Activated T-helper 1 cell treated with anti-CD3 and anti-CD28 coated beads, Interleukin-12 subunit alpha, Interleukin-12 subunit beta, Interleukin-2, Interleukin-4 antibody, amounts not matched to agents 30 ng/mL and 10 ng/mL and 1 ng/mL, durations not matched to agents 14 hours and 24 hours and 36 hours (primary cell): ENCODE measurements at places on chromosomes 2 and 18. TPM values are rescaled to one million over a fixed set of nuclear protein-coding genes. Genes with fewer than 3 reads are reported as not detected.

DNA sequence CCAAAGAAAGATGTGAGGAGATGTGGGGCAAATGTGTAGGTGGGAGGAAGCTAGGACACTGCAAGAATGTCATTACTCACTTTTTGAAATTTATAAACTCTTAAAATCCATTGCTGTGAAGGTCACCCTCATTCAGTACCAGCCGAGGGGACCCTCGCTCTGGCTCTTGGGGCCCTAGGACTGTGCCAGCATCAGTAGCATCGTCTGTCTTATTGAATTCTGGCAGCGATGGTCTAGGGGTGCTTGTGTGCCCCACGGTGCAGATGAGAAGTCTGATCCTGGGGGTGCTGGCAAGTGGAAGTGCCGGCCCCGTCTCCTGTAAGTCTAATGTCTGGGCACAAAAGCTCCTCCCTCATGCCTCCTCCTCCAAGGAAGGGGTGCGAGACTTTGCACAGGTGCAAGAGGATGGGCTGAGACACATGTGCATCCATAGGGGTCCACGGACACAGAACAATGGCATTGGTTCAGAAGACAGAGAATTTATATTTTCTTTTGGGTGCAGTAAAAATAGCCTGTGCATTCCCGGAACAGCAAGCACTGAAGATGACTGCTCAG is 266.7 kb upstream of the HDAC4 start:
- no peak for DNase-seq

DNA sequence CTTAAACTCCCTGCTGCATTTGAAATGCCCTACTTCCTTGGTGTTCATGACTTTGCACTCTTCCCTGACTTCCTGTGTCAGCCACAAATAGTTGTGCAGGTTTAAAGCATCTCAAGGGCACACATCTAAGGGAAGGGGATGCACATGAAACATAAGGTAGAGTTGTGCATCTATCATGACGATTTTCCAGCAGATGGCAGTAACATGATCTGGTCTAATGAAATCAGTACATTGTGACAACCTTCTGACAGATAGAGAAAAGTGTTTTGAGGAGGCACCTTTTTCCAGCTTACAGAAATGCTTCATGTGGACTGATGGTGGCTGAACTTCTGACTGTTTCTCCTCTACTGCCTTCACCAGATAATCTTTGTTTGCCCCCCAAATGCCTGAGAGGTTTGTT is 238.9 kb downstream of the XIRP2 start:
- DNase-seq, result no peak

- no peak for DNase-seq
These were observed 97.3 kb downstream of the DOCK10 start for GRCh38 chr2:224944707-224945547.

DNA sequence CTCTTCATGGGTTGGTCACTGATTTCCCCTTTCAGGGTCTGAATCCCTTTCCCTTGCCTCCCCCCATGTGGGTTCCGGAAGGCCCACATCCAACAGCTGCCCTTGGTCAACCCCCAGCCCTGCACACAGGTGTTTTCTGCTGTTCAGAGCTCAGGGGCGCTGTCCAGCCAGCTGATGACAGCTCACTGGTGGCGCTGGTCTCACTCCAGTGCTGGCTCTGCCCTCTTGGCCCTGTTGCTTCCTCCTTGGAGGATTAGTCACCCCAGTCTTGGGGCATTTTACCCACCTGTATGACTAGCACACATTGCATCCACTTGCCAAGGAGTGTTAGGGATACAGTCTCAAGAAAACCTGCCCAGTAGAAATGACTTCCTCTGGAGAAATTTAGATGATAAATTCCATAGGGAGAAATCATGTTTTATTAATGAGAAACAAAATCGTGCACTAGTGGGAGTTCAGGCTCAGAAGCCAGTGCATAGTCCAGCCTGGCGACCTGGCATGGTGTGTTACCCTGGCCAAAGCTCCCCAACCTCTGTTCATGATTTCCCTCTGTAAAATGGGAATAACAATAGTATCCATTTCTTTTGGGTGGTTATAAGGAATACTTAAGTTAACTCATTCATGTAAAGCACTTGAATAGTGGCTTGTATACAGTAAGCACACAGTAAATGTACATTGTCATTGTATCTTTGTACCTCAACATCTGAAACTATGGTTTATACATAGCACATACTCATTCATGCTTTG is 21.6 kb downstream of the CRIM1 start:
- no peak for DNase-seq

- DNase-seq, result no peak
These were observed 360.5 kb upstream of the RGPD4 start for GRCh38 chr2:107466241-107466640.

DNA sequence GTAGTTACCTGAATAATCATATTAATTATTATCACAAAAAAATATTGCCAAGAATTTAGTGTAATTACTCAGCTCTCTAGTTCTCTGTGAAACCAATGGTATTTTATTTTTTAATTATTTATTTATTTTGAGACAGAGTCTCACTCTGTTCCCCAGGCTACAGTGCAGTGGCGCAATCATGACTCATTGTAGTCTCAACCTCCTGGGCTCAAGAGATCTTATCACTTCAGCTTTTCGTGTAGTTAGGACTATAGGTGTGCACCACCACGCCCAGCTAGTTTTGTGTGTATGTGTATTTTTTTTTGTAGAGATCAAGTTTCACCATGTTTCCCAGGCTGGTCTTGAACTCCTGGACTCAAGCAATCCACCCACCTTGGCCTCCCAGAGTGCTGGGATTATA is 440.4 kb upstream of the CDH20 start:
- no peak for DNase-seq

DNA sequence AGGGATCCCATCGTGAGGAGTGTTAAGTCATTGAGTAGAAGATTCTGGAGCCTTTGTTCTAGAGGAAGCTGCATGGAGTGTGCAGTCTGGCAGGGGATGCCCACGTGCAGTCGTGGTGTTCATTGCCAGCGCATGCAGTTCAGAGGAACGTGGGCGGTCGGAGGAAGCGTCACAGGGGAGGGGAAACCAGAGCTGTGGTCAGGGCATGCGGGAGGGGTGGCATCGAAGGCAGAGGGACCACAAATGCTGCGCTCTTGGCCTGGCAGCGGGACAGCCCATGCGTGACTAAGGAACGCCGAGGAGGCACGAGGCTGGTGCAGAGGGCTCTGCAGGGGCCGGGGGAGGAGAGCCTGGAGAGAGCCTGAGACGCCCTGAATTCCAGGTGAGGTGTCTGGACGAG is 141.1 kb downstream of the KLHL29 start:
- DNase-seq, result no peak

DNA sequence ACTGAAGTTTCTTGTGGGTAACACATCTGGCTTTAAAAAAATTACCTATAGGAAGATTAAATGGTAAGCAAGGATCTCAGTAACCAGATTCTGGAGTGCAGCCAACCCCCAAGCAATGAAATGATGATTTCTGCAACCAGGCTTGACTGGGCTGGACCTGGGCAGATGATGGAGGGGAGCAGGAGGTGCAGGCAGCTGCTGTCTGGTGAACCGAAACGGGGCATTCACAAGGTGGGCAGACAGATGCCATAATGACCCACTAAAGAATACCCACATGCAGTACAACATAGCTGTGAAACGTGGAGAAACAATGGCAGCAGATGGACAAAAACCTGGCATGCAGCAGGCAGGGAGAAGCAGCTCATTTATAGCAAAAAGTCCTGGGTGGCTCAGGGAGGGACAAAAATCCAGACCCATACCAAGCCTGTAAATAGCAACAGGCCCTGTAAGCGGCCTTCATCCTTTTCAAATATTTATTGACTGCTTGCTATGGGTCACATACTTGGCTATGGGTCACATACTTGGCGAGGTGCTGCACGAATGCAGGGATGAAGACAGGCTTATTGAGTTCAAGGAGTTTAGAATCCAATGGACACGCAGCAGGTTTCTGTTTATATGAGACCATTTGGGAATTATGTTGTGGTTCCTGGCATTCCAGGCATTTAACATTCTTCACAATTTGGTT is 244.7 kb downstream of the HRH4 start:
- DNase-seq, result no peak

- DNase-seq, result no peak
These were observed 363.3 kb downstream of the MBD2 start for GRCh38 chr18:53861185-53861584.

GRCh38 chr2:230475143-230475542 is 59.1 kb downstream of the SP100 start:
- no peak for DNase-seq

KRTCAP3 gene
- 3.5 and 5.7 TPM in 2 replicates for total RNA-seq
